SHP77 (cell line): ENCODE measurements at places on chromosomes 2 and 18.
A peak's percentile ranks its signal among the peaks of the same experiment; 100 is the strongest.

DNA sequence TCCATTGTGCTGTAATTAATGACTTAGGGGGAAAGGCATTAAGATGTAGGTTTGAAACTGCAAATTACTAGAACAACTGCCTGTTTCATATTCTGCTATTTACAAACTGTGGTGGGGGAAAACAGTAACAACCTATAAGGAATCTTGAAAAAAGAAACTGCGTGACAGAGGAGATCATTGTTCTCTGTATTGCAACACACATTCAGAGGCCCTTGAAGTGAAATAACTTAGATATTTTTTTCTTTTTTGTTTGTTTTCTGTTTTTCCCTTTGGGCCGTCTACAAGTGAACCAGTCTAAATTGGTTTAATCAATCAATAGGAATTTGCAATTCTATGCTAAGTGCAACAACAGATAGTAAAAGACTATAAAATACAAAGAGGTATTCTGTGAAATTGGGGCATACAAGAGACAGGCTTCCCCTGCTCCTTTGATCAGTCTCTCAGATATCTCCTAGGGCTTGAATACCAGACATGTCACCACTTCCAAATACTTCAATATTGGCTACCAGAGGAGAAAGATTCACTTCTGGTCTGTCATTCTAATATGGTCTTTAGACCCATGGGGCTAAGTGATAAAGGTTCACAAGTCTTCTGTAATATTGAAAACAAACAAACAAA, 2055.1 kb upstream of the CELF4 start:
- DNase-seq = no peak

DNA sequence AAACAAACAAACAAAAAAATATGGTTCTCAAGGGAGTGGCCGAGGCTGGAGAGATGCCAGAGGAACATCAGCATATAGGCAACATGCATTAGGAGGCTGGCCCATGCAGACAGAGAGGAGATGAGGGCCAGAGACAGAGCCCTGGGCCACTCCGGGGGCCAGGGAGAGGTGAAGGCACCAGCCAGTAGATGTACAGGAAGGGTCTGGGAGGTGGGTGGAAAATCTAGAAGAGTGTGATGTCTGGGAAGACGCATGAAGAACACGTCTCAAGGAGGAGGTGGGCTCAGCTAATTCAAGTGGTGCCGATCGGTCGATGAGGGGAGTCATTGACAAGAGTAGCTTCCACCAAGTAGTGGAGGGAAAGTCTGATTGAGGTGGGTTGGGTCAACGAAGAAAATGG, 79.9 kb downstream of the ZCCHC2 start:
- no peak for DNase-seq

GRCh38 chr2:101689114-101689825, 8.2 kb upstream of the MAP4K4 start:
- no peak for DNase-seq

DNA sequence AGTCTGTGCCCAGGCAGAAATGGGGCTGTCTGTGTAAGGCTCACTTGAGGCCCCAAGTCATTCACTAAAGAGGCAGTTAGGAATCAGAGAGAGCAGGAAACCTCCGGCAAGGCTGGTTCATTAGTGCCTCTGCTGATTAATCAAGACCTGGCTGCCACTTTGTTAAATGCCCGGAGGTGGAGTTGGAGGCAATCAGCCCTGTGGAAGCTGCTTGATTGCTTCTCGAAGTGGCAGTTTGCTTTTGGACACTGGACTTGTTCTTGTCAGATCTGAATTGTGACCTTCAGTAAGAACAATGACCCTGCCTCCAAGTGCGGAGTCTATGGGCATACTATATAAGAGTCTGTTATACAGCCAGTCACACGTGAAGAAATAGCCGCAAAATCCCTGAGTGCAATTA, 183.9 kb upstream of the LINC00305 start:
- DNase-seq = no peak

GRCh38 chr2:168611896-168612650, 156.0 kb downstream of the CERS6 start:
- no peak for DNase-seq

- no peak for DNase-seq
These were observed 99.8 kb upstream of the COPS8 start for GRCh38 chr2:236985761-236986339.

- DNase-seq = no peak
These were observed 25.0 kb downstream of the ATOH8 start for GRCh38 chr2:85778646-85779379.

- DNase-seq = no peak
These were observed 20.9 kb upstream of the KCNF1 start for GRCh38 chr2:10890706-10891270.

GRCh38 chr2:142165790-142166189, 35.0 kb upstream of the LRP1B start:
- DNase-seq = peak; percentile 20

- DNase-seq = no peak
These were observed 151.6 kb downstream of the GLI2 start for GRCh38 chr2:120887320-120887697.

- DNase-seq = no peak
These were observed 218.4 kb downstream of the TMEM163 start for GRCh38 chr2:134500211-134500935.

DNA sequence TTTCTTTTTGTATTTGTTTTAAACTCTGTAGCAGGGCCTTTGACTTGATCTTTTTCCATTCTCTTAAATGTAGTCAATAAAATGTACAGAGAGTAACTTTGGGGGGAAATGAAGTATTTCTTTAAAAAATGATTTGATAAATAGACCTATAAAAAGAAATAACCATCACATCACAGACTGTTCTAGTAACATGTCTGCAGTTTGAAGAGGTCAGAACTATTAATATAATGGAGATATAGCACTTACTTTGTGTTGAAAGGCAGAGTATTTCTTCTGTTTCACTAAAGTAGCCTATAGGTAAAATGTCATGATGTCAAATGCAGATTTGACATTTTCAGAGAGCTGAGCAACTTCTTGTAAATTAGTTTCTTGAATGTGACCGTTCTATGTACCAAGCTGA, 55.7 kb upstream of the FAM237A start:
- DNase-seq = no peak

DNA sequence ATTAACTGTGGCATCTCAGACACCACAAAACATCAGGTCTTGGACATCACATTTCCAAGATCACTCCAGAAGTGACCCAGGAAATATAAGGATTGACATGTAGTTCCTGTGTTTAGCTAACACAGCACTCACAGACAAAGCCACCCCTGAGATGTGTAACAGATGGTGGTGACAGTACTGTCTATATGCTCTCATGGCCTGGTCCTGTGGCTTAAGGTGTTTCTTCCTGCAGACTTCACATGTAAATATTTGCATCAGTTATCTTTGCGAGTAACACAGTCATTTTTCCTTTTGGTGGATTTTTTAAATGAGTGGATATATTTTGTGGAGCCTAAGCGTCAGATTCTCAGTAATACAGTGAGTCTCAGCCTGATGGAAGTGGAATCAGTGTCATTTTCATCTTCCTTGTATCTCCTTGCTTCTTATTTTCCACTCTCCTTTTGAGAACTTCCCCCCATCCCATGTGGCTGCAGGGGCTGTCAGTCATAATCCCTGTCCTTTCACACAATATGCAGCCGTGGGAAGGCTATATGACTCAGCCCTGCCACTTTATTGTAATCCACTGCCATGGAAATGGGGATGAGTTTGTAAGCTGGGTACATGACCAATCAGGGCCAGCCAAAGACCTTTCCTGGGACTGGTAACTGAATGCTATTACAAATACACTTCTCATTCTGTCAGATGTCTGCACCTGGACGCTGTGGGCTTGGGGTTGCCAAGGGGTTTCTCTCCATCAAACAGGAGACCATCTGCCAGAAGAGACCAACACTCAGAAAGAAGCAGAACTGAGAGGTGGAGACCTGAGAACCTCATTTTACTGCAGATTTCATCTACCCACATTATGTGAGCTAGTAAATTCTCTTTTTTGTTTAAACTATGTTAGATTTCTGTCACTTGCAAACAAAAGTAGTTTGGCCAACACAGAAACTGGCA, 74.3 kb downstream of the ICOS start:
- no peak for DNase-seq

GRCh38 chr2:240810621-240811020, 9.4 kb downstream of the KIF1A start:
- DNase-seq = no peak

GRCh38 chr18:8020132-8020846, 453.2 kb downstream of the PTPRM start:
- DNase-seq = no peak

DNA sequence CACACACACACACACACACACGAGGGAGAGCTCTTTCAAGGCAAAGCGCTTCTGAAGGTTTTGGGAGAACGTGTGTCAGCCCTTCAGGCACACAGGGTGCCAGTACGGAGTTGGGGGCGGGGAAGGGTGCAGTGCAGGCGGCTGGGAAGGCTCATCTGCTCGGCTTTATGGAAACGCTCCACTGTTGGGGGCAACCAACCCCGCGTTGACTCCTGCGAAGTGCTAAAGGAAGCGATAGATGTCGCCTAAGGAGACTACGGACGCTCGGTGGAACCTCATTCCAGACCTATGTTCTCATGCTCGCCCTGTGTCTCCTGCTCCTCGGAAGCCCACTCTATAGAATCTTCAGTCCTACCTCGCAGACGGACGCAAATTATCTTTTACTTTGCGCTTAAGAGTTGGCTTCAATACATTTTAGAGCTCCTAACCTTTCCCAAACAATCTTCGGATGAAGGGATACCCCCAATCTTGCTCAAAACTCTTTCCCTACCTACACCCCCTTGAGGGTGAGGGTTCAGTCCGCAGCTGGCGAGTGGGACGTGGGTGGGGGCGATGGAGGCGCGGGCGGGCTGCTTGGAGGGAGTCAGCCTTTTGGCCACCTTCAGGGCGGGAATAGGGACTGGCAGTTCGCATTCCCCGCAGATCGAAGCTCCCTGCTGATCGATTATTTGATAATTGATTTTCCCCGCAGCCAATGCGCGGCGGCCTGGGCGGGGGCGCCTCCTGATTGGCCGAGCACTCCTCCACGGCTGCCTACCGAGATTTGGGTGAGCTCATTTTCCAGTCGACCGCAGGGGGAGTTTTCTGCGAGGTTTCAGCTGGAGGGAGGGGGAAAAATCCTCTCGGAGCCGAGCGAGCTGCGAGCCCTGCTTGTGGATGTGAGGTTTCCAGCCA, 1.9 kb upstream of the MEIS1 start:
- DNase-seq = peak; percentile 94

DNA sequence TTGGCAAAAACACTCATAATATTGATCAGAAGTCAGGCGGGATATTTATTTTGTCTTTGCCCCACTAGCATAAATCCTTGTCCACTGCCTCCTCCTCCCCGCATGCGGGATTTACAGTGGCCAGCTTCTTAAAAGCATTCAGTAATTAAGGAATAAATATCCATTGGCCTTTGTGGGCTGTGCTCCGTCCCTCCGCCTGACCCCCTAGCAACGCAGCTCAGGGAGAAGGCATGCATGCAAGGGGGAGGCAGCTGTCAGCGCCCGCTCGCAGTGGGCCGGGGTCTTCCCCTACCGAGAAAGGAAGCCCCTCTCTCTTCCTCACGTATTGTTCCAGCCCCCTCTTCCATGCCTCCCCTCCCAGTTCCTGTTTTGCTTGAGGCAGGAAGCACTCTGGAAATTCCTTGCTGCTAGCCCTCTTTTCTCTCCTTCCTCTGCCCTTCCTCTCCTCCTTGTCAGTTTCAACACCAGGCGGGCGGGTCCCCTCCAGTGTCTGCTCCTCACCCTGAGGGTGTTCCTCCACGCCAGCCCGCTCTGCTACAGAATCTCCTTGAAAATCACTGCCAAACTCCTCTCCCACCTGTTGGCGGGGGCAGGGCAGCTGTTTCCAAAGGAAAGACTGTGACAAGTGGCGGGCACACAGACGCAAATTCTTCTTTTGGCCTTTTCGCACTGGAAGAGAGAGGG, 60.1 kb downstream of the GBX2 start:
- DNase-seq = no peak

GRCh38 chr18:37006742-37007141, 177.8 kb downstream of the KIAA1328 start:
- DNase-seq = no peak

- no peak for DNase-seq
These were observed 18.2 kb downstream of the IFIH1 start for GRCh38 chr2:162300266-162300665.

DNA sequence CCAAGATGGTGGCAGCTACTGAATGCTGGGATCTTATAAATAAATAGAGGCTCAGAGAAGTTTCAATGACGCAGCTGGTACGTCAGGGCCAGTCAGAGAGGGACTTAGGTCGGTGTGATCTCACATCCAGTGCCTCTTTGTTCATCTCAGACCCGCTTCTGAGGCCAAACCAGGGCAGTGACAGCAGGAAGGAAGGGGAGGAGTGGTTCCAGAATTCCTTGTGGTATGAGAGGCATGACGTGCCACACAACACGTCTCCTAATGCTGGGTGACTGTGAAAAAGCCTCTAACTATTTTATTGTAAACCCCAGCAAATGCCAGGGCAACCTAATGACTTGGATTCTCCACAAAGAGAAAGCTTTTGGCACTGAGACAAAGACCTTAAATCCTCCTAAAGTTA, 423.3 kb downstream of the LPIN1 start:
- DNase-seq = no peak

DNA sequence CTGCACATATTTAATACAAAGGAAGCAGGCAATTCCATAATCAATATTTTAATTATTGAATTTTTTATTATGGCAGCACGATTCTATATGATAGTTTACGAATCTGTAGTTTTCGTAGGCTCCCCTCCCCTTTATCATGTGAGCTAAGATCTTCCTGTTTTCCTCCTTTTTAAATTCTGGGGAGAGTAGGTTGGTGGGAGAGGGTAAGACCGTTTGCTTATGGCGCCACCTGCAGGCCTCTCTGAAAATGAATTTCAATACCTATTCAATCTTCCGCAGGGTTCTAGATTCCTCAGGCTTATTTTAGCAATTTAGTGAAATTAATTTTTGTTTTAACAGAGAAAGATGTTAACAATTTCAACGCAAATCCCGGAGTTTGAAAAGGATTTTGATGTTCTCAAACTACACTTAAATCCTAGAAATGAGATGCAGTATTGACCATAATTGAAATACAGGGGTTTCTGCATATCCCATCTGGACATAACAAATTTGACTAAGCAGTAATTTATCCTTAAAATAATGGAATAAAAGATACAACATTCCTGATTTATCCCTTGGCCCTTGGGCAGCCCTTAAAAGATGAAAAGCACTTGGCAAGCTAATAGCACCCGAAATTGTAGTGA, 12.8 kb upstream of the GBX2 start:
- DNase-seq = peak; percentile 51
